Non-pigmented ciliary epithelial cell (primary cell): ENCODE measurements at places on chromosomes 7 and 10.
A peak's percentile ranks its signal among the peaks of the same experiment; 100 is the strongest.

DNA sequence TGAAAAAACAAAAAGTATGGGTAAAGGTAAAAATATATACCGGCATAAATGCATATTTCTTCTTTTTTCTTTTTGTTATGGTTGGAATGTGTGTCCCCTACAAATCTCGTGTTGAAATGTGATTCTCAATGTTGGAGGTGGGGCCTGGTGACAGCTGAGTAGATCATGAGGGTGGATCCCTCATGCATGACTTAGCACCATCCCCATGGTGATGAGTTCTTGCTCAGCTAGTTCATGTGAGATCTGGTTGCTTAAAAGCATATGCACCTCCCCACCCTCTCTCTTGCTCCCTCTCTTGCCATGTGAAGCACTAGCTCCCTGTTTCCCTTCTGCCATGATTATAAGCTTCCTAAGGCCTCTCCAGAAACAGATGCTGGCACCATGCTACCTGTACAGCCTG, 93.3 kb downstream of the HYCC1 start:
- no peak for DNase-seq

GRCh38 chr7:43294080-43294630, 181.7 kb downstream of the HECW1 start:
- DNase-seq, result peak; percentile 42

DNA sequence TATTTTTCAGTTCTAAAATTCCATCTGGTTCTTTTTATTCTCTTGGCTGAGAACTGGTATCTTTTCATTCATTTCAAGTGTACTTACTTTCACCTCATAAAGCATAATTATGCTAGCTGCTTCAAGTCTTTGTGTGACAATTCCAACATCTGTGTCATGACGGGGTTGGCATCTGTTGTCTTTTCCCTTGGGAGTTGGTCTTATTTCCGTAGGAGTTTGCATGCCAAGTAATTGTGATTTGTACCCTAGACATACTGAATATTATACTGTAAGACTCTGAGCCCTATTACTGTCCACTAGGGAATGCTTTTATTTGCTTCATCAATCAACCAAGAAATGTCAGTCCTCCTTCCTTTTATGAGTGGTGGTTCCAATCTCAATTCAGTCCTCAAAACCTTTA, 24.6 kb upstream of the HUS1 start:
- DNase-seq, result no peak

- no peak for DNase-seq
These were observed 100.7 kb downstream of the OSBPL3 start for GRCh38 chr7:24879291-24879690.

DNA sequence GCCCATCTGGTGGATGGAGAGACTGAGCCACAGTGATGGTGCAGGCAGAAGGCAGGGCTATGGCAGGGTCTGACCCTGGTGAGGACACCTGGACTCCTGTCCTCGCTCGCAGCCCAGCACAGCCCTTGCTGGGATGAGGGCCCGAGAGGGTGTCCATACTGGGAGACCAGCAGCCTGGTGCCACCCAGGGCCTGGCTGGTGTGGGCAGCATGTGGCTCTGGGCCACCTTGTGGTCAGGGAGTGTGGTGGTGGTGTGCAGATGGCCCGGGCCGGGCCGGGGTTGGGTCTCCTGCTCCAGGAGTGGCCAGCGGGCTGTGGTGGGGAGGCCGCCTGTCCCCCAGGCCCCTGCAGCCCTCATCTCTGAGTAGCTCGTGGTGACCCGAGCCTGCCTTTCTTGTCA, 14.9 kb downstream of the ADCY1 start:
- DNase-seq, result no peak
